ENCODE measurements at places on chromosomes 7 and 10.

DNA sequence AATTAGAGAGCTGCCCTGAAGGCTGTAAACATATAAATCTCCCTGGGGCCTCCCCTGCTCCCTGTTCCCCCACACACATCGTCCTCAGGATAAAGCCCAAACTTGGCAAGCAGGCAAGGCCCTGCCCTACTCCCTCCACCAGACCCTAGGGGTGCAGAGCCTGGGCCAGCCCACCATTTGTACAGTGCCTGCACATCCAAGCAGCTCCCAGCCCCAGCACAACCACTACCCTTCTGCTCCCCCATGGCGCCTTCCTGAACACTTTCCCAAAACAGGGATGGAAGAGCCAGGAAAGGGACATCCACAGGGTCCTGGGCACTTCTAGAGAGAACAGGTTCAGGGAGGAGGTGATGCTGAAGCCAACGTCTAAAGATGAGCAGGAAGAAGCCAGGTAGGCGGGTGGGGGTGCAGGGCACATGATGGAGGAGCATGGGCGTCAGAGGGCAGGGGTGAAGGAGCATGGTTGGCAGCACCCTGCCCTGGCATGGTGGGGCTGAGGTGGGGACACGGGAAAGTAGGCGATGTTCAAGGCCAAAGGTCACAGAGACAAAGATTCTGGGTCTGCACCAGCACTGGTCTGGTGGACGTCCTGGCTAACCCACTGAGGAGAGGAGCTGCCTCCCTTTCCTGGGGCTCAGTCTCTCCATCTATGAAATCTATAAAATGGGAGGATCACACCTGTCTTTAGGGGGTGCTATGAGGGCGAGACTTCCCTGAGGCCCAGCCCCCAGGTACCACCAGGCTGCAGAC lies 140.6 kb downstream of the ARHGAP22 start:
- DNase-seq, result no peak

GRCh38 chr7:156765901-156766656 lies 125.5 kb downstream of the RNF32 start:
- no peak for DNase-seq

GRCh38 chr10:118062798-118063238 lies 16.1 kb upstream of the RAB11FIP2 start:
- no peak for DNase-seq

DNA sequence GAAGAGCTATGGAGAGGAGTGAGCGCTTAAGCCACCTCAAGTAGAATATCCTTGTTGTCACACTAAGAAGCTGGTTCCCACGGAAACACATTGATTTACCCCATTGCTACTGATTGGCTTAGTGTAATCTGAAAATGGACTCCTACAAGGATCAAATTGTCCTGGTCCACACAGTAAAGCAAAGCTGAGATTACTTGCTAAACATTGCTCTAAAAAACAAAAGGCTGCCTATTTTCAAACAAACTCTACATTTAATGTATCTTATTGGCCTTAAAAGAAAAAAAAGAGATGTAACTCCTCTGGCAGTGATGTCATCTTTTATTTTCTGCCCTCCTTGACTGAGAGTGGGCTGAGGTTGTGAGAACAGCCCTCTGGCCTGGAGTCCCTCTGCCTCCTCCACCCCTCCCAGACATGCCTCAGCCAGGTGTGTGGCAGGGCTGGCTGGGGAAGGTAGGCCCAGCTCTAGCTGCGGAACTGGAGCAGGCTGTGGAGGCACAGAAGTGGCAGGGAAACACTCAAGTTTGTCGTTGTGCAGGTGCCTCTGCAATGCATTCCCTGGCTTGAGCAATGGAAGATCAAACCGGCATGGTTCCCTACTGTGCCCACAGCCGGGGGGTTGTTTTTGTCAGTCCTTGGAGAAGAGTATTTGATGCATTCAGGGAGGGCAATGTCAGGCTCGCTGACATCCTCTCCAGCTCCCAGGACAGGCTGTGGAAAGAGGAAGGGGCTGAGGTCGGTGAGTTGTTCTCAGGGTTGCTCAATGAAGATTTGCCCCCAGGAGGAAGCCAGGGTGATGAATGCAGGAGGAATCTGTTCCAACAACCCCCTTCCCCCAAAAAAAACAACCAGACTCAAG lies 9.1 kb downstream of the KLF6 start:
- peak; percentile 71 for DNase-seq

DNA sequence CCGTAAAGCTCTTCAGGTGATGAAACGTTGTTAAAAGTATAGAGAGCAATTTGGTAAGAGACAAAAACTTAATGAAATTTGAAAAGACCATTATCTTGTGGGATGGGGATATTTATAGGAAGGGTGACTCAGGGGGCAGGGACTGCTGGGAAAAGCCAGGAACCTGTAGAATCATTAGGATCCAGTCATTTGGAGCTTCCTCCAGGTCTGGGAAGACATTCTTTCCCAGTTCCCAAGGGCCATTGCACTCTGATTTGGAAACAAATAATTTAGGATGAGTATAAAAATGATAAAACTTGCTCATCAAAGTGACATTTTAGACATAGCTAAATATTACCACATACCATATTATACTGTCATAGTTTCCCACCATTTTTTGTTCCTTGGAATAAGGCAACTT lies 143.9 kb downstream of the PFKFB3 start:
- DNase-seq, result no peak

DNA sequence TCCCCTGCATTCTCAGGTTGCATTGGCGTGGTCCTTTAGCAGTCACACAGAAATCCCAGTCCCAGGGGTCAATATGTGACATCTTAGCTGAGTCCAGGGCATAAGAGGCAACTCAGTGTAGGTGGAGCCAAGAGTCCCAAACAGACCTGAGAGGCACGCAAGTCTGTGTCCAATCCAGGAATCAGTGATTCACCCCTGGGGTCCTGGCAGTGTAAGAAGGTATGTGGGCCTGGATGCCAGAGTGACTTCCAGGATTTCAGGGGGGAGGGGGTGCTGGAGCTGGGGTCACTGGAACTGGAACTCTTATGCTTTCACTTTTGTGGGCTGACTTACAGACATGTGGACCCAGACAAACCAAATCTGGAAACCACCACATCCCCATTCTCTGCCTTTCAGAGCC lies 26.8 kb downstream of the FRMPD2 start:
- no peak for DNase-seq

DNA sequence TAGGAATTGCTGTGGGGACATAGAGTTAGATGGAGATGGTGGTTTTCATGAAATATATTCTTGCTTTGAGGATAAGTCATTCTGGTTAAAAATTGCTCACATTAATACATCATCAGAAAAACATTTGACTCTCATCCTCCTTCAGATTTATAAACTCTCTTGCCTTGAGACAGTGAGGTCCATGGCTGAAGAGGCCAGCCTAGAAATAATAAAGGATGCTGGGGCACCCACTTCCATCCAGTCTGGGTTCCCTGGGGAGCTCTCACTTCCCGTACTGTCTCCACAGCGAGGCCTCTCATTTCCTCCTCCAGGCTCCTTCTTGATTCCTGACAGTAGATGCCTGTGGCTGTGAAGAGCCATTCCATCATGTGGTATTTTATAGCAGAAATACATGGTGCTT lies 73.3 kb upstream of the PRKG1 start:
- DNase-seq, result no peak

- no peak for DNase-seq
Observed at GRCh38 chr10:96261930-96262329, 9.4 kb downstream of the BLNK start.

DNA sequence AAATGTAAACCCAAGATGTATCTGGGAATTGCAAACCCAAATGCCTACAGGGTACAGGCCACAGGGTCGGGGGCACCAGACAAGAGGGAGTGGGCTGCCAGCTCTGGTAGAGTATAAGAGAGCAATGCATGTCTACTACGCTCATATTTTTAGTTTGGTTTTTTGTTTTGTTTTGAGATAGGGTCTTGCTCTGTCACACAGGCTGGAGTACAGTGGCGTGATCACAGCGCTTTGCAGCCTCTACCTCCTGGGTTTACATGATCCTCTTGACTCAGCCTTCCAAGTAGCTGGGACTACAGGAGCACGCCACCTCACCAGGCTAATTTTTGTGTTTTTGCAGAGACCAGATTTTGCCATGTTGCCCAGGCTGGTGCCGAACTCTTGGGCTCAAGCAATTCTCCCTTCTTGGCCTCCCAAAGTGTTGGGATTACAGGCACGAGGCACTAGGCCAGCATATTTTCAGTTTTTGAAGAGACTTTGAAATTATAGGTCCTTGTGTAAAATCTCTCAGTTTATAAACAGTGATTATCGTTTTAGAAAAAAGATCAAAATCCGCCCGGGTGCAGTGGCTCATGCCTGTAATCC lies 11.1 kb upstream of the IL15RA start:
- no peak for DNase-seq
